Stimulated activated CD8-positive, alpha-beta memory T cell treated with anti-CD3 and anti-CD28 coated beads, Interleukin-7, amount 100 ng/mL, for 1 hour (primary cell): ENCODE measurements at places on chromosomes 3 and 15.

GRCh38 chr3:132220986-132221385, 96.2 kb upstream of the ACP3 start:
- no peak for DNase-seq

DNA sequence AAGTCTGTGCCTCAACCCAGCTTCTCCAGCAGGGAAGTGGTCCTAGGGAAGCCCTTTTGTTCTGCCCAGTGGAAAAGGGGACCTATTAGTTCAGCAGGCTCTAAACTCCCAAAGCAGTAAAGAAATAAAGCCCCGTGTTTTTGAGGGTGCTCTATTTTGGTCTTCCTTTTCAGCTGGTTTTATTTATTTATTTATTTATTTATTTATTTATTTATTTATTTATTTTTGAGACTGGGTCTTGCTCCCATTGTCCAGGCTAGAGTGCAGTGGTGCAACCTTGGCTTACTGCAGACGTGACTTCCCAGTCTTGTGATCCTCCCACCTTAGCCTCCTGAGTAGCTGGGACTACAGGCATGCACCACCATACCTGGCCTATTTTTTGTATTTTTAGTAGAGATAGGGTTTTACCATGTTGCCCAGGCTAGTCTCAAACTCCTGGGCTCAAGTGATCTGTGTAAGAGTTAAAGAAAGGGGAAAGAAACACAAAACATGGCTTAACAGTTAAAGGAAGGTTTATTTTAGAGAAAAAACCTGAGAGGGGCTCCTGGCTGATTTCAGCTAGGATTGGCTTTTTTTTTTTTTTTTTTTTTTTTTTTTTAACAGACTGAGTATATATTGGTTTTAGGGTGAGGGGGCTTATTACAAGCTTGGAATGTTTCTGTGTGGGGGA, 154.6 kb downstream of the CLSTN2 start:
- no peak for DNase-seq

DNA sequence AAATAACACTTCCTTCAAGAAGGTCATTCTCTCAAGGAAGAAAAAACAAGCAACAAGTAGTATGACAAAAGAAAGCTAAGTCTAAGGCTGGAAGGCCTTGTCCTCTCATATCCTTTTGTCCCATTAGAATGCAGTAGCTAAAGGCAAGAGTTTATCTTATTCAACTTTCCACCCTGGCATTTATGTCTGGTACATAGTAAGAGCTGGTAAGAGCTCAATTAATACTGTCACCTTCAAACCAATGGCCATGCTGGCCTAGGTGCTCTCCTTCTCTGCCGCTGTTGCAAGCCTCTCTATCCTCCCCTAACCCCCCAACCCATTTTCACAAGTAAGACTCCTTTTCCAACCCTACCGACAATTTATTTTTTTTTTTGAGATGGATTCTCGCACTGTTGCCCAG, 81.9 kb downstream of the LRRFIP2 start:
- no peak for DNase-seq

DNA sequence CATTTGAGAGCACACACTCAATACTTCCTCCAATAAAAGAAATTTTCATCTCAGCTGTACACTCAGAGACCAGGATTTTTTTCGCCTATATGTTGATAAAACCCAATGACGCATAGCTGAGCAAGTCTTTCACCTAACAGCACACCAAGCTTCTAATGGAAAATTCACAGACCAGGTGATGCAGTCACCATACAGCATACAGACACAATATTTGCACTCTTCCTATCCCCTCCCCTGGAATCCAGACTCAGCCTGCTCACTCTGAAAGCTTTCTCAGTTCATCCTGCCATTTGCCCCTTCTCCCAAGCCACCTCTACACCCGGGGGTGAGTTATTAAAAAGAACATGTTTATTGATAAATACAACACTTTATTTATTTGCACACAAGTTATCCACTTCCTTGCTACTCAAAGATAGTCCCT, 1.7 kb downstream of the TBC1D5 start:
- DNase-seq, result no peak

DNA sequence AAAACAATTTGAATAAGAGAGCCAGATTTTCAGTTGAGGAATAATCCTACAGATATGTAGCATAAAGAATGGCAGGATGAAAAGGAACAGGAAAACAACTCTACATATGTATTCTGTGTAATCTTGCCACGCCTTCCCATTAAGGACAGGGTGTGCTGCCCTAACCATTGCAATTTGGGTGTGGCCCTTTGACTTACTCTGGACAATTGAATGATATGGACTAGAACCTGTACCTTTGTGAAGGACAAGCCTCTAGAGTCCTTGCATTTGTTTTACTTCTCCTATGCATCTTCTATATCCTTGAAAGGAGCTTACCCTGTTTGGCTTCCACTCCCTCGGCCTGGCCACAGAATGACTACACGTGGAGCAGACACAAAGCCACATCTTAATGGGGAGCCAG, 1261.6 kb upstream of the GBE1 start:
- DNase-seq, result no peak

DNA sequence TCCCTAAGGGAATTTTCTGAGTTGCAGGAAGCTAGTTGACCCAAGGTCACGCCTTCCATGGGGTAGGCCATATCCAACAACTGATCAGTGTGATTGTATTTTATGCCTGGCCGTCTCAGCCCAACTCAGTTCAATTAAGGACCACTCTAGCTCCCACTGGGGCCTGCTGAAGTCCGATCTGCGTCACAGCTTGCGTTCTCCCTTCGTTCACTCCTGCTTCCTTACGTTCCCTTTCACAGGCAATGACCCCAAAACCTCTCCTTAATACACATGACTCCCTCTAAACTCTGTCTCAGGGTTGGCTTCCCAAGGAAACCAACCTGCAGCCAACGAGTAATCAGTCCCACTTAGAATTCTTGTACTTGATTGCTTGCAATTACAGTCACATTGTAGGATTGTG, 428.0 kb downstream of the RBMS3 start:
- DNase-seq, result no peak

DNA sequence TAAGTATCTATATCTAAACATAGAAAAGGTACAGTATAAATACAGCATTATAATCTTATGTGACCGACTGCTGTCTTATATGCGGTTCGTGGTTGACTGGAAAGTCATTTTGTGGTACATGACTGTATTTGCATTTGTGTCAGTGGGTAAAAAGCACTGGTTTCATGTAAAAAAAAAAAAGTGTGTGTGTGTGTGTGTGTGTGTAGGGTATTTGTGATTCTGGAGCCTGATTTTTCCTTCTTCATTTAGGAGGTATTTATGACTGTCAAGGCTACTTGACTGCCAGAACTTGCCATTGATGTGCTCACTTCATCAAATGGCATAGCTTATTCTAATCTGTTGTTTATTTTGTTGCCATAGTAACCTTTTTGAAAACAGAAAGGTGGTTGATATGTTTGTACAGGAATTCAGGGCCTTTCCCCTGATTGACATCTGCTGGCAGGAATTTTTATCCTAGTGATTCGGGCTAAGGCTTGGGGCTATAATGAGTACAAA, 63.2 kb downstream of the AKAP13 start:
- DNase-seq, result no peak

DNA sequence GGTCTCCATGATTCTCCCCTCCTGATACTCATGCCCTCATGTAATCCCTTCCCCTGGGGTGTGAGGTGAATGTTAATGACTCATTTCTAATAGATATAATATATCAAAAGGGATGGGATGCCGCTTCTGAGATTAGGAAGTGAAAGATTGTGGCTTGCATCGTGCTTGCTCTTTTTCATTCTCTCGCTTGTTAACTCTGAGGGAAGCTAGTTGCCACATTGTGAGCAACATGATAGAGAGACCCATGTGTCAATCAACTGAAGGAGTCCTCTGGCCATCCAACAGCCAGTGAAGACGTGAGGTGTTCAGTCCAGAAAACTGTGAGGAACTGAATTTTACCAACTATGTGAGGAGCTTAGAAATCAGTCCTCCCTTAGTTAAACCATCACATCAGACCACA, 28.9 kb upstream of the DRD3 start:
- DNase-seq, result no peak

- DNase-seq, result no peak
These were observed 208.5 kb downstream of the LPP start for GRCh38 chr3:188362405-188362831.

GRCh38 chr3:97822359-97822775, 556 bp downstream of the CRYBG3 start:
- DNase-seq, result no peak

GRCh38 chr3:126711121-126711760, 7.2 kb downstream of the CHCHD6 start:
- DNase-seq, result no peak

- no peak for DNase-seq
These were observed 22.0 kb upstream of the C3orf22 start for GRCh38 chr3:126580746-126581145.

DNA sequence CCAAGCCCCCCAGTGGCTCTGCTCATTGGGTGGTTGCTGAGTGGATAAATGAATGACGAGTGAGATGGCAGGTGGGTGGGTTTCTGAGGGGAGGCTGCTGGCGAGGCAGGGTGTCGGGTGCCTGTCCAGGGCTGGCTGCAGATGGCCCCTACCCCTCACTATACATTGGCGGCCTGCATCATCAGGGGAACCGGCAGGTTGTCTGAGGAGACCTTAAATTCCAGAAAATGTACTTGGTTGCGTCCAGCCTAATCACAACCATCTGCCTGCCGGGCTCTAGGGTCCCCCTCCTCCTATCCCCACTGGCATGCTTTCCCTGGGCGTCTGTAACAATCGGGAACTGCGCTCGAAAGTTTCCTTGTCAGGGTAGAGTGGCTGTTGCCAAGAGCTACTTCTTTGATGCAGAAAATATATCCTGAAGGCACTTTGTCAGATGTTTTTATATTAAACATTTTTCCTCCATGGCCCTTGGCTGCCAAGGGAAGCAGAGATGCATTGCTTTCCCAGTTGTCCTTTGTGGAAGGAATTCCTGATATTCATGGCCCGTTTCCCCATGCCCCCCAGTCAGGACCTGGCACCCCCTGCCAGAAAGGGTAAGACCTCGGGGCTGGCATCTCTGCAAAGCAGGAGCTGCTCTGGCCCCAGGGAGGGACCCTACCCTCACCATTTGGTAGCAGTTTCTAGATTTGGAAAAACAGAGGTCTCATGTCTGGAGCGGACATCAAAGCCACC, 22.9 kb downstream of the SMAD6 start:
- no peak for DNase-seq

- no peak for DNase-seq
These were observed 43.9 kb upstream of the USP3 start for GRCh38 chr15:63460210-63461155.

- DNase-seq, result no peak
These were observed 292.9 kb upstream of the RORA start for GRCh38 chr15:61521953-61522352.

- DNase-seq, result no peak
These were observed 7.0 kb downstream of the BHLHE40 start for GRCh38 chr3:4986175-4986781.

DNA sequence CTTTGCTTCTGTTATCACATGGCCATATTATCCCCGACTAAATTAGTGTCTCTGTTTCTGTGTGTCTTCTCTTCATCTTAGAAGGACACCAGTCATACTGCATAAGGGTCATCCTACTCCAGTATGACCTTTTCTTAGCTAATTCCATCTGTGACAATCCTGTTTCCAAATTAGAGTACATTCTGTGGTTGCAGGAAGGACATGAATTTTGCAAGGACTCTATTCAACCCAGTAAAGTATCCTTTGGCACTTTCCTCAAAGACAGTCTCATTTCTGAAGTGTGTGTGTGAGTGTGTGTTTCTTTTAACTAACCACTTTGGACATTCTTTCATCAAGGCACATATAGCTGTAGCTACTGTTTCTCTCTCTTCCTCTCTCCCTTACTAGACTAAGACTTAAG, 15.2 kb upstream of the MME start:
- DNase-seq, result no peak

DNA sequence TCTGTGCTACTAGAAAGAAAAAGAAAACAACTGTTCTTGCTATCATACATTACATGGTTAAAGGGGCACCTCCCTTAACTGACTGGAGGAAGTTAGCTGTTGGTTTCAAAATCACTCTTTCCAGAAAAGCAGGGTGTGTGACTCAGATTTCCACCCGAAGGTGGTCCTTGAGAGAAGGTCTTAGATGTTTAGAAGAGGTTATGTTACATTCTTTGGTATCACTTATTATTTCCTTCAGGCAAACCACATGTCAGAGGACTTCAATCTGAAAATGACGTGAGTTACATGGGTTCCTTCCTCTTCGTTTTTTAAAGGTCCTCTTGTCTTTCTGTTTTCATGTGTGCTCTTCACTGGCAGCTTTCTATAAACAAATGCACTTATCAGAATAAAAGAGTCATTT, 307.9 kb upstream of the CBLB start:
- peak; percentile 13 for DNase-seq

DNA sequence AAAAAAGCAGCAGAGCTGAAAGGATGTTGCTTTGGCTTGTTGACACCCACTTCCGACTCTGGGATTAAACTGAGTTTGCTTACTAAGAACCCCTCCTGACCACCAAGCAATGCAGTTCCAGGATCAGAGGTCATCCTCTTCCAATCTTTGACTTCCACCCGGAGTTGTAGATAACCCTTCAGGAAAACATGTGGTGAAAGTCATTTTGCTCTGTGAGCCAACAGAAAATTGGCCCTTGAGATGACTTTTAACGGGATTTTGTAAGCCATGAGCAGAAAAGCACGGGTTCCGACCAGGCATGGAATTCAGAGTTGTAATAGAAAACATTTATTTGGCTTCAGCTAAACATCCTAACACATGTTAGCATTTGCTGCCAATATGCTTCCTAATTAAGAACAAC, 171.6 kb upstream of the NR2F2 start:
- DNase-seq, result no peak

- DNase-seq, result no peak
These were observed 63.6 kb downstream of the SMAD6 start for GRCh38 chr15:66765478-66766281.

- DNase-seq, result no peak
These were observed 192.9 kb downstream of the PLCL2 start for GRCh38 chr3:17077606-17078005.

DNA sequence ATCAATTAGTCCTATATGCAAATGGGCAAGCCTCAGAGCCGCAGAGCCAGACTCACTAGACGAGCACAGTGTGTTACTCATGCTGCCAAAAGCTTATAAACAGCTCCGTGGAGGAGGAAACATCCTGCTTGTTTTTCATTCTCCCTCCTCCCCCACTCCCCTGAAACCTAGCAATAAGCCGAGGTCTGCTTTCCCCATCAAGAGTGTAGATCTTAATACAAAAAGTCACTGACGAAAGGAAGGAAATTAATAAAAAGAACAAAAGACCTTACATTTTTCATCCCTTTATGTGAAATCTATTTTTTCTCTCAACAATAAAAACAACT, 88.5 kb downstream of the XXYLT1 start:
- DNase-seq, result no peak

DNA sequence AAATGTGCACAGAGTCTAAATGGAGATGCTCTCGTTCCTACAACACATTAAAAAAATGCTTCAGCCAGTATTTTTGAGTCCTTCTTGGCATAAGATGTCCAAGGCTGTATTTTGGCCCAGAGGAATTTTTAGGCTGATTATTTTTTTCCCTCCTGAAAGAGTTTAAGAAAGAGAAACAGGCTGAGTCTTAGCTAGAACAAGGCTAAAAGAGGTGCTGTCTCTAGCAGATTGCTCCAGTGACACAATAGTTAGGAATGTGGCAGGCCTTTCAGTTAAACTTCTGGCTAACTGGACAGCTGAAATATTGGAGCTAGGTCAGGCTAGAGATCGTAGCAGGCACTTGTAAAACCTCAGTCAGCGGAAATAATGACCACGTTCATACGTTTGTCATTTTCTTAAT, 271.4 kb upstream of the RARB start:
- DNase-seq, result no peak

- no peak for DNase-seq
These were observed 66.4 kb upstream of the CFAP20DC start for GRCh38 chr3:59116233-59116537.

- no peak for DNase-seq
These were observed 493.3 kb upstream of the NAALADL2 start for GRCh38 chr3:174365796-174366195.

- no peak for DNase-seq
These were observed 239.4 kb upstream of the ZPLD1 start for GRCh38 chr3:102195198-102195948.
